ENCODE measurements at places on chromosomes 1 and 21.

- no peak for DNase-seq
Measured at GRCh38 chr1:44973645-44974044, 12.8 kb downstream of the EIF2B3 start.

- DNase-seq, result peak; percentile 66
Measured at GRCh38 chr1:67211589-67212563, 45.6 kb downstream of the IL23R start.

DNA sequence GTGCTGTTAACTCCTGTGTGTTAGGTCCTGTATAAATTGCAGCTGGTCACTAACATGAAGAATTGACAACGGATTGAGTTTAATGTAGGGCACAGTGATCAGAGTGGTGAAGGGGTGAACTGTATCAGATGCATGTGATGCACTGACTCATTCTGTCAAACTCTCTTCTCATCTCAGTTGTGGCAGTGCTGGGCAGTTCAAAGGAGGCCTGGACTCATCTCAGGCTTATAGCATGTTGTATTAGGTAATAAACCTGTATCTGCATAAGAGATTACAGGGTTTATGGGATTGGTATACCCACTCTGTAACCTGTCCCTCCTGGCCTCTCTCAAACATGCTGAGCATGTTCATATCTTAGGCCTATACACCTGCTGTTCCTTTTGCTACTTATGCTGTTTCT is 12.4 kb upstream of the GBP3 start:
- no peak for DNase-seq

- no peak for DNase-seq
Measured at GRCh38 chr1:86030180-86030579, 126.4 kb downstream of the COL24A1 start.

- DNase-seq, result no peak
Measured at GRCh38 chr1:38183096-38183495, 136.5 kb upstream of the POU3F1 start.

DNA sequence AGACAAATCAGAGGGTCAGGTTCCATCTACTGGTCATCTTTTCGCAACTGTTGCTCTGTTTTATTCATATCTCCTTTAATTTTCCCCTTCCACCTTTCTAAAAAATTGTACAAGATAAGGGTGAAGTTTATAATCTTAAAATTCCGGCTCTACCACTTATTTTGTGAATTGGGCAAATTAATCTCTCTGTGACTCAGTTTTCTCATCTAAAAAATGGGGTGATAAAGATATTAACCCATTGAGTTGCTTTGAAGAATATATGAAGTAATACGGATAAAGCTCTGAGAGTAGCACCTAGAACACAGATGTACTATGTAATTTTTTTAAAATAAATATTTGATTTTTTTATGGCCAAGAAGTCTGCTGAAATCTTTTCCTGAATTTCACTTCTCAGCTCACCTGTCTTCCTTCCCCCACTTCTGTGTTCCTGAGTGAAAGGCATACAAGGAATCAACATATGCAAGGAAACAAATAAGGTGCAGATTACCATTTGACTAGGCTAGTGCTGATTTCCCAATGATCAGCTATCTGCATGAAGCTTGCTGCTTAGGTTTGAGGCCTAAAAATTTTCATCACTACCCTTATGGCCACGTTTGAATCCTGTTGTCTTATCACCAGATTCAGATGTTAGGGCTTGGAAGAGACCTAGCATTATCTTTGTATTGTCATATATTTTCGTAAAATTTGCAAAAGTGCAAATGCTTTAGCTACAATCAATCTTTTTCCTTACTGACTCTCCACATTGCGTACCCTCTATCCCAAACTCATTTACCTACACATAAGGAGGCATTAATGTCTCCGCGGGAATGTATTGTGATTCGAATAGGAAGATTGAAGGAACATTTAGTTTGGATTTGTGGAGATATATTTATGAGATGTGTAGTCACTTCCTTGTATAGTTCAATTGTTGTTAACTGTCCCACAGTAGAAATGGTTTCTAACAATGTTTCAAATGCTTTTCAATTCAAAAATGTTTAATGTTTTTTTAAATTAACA is 718.3 kb upstream of the PTBP2 start:
- no peak for DNase-seq

- no peak for DNase-seq
Measured at GRCh38 chr21:26089730-26090129, 80.8 kb downstream of the APP start.

DNA sequence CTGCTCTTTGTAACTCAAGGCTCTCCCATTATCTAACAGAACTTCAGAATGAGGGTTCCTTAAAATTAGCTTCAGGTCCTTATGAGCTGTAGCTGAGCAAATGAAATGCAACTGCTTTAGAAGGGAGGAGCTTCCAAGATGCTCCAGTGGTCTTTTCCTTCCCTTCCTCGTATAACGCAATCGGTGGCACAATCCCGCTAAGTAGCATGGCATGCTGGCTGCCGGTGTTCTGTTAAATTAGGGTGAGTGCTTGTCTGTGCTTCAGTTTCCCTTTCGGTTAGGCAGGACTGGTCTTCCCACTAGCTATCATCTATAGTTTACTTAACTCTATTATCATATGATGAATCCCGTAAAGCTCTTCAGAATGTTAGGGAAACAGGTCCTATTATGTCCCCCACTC is 917 bp downstream of the KIAA0040 start:
- DNase-seq, result peak; percentile 55

GRCh38 chr1:223739366-223740037 is 27.2 kb downstream of the CAPN2 start:
- DNase-seq, result no peak

- peak; percentile 50 for DNase-seq
Measured at GRCh38 chr1:100449477-100449876, 88.5 kb upstream of the GPR88 start.

DNA sequence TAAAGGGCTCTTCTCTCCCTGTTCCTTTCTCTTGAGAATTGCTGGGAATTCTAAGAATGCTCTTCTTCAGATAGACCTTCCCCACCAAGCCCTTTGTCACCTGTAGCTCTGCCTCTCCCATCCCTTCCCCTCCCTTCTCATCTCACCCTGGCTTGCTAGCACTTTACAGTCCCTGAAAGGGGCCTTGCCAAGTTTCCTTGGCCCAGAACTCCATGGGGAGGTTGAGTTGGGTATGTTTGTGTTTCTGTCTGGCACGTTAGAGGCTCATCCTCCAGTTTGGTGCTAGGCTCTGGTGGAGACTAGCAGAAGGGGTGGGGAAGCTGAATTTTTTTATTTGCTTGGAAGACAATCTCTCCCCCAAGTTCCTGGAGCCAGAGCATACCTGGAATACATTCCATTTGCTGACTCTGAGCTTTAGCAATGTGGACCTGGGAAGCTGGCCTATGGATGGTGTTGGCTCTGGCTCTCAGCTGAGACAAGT is 4.9 kb downstream of the CGN start:
- no peak for DNase-seq

DNA sequence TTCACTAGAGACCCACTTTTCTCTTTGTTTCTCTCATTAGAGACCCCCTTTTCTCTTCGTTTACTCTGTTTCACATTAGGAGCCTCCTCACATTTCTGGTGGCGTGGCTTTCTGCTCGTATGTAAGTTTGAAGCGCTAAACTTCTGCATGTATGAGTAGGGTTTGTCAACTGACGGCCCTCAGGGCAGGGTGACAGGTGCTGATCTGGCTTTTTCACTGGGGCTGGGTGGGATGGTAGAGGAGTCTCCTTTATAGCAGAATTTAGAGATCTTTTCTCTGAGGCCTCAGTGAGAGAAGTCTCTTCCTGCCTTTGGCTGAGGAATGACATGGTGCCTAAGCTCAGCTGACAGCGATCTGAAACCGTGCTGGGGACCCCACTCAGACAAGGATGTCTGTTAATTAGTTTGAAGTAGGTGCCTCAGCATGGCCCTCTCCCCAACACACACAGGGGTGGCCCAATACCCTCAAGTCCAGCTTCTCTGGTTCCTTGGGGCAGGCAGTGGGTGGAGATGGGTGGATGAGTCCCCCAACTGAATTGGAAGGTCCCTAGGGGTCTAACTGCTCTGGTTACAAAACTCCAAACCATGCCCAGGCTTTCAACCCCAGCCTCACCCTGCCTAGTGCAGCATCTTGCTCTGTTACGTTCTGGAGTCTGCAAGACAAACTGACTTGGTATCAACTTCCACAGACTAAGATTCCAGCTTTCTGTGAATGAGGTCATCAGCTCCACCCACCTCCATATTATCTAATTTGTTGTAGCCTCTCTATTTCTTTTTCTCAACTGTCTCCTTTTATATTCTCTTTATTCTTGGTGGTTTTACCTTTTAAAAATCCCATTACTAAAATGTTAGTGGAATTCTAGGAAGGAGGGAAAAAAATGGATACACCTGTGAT is 3.2 kb downstream of the SLC1A7 start:
- DNase-seq, result no peak

DNA sequence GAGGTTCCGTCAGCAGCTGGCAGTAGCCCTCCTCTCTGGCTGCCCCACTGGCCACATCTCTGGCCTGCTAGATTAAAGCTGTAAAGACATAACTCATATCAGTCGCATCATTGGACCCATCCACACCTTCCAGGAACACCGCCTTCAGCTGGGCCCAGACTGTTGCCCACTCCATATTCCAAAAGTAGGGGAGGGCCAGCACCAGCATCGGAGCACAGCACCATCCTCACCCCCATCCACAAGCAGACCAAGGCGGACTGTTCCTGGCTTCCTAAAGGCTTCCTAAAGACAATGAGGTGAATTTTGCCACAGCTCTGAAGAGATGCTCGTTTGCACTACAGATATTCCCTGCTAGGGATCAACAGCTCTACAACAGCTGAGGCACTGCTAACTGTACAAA is 3.5 kb downstream of the SHISA4 start:
- no peak for DNase-seq

- no peak for DNase-seq
Measured at GRCh38 chr1:228000836-228001563, 5.8 kb upstream of the WNT3A start.

DNA sequence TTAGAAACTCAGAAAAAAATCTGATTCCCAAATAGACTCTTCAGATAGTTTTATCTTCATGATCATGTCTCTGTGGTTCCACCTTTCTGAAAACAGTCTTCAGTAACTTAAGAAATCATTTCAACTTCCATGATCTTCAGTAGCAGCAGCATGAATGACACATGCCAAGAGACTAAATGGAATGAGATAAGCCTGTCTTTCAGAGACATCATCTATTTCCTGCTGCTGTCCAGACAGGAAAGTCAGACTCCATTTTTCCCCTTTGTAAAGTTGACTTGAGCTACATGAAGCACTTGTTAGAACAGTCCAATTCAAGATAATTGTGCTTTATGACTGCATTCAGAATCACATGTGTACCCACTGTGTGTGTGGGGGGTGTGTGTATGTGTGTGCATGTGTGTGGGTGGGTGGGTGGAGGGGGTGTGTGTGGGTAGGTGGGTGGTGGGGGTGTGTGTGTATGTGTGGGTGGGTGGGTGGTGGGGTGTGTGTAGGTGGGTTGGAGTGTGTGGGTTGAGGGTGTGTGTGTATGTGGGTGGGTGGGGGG is 58.8 kb downstream of the CLIC4 start:
- DNase-seq, result no peak

DNA sequence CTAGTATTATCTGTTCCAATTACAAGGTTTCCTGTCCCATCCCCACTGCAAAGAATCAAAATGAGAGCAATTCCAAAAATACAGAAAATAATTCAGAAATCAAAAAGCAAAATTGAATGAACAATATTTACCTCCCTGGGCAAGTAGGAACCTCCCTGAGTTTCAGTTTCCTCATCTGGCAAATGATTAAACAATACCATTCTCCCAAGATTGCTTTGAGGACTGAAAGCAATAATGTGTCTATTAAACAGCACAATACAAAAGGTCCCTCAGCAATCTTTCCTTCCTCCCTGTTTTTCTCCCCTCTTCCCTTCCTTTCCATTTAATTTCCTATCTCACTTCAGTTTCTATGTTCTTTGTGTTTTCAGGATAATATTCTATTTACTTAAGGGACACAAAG is 171.0 kb downstream of the ZC3H11B start:
- DNase-seq, result no peak

DNA sequence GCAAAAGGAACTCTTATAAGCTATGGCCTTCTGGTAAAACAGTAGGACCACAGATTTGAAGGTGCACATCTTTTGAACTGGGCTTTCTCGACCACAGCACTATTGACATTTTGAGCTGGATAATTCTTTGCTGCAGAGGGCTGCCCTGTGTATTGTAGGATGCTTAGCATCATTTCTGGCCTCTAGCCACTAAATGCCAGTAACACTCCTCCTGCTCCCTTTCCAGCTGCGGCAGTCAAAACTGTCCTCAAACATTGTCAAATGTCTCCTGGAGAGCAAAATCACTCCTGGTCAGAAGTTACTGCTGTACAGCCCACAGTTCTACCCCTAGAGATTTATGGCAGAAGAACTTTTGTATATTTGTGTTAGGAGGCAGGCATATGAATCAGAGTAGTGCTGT is 836.7 kb downstream of the PLA2G4A start:
- no peak for DNase-seq

DNA sequence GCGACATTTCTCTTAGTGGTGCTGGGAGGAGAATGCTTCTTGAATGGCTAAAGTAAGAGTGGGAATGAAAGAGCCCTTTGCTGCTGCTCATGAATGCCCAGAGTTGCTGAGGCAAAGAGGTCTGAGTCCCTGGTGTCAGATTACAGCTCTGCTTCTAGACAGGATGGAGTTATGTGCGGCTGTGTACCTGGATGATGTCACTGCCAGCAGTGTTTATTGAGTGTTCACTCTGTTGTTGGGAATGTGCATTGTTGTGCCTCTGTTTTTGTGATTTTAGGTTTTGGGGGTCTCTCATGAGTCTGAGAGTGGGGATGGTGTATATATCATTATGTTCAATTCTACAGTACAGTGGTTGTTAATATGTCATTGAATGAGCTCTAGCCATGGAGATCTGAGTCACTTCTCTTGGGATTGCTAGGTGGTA is 2.7 kb downstream of the CDC14A start:
- DNase-seq, result peak; percentile 65

DNA sequence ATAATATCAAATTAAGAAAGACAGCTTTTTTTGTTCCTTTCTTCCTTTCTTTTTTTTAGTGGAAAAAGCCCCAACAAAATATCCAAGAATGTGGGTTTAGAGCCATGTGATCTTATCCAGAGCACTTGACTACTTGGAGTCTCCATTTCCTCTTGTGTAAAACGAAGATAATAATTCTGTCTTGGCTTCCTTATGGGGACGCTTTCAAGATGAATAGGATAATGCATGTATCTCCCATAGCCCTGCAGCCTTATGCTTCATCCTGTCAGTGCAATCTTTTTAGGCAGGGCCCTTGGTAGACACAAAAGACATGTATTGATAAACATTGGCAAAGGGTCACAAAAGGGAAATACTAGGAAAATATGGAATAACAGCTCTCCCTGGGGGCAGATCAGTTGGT is 34.8 kb downstream of the ZBTB18 start:
- no peak for DNase-seq

DNA sequence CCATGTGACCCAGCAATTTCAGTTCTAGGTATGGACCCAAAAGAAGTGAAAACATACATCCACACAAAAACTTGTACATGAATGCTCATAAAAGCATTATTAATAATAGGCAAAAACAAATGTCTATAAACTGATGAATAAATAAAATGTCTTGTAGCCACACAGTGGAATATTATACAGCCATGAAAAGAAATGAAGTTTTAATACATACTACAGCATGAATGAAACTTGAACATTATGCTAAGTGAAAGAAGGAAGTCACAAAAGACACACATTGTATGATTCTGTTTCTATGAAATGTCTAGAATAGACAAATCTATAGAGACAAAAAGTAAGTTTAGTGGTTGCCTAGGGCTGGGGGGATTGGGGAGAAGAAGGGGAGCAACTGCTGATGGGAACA is 130.2 kb downstream of the CDC7 start:
- no peak for DNase-seq

GRCh38 chr1:35727434-35728040 is 8.9 kb upstream of the C1orf216 start:
- DNase-seq, result no peak

GRCh38 chr1:193058529-193059281 is 455 bp downstream of the UCHL5 start:
- peak; percentile 66 for DNase-seq

Measured in CD4-positive, alpha-beta T cell treated with Interleukin-17A for 1 hour (primary cell).